ENCODE measurements at places on chromosomes 3 and 15. TPM values are rescaled to one million over a fixed set of nuclear protein-coding genes. Genes with fewer than 3 reads are reported as not detected.
A peak's percentile ranks its signal among the peaks of the same experiment; 100 is the strongest.

Gene PP2D1
- polyA plus RNA-seq = 0.24 TPM

DNA sequence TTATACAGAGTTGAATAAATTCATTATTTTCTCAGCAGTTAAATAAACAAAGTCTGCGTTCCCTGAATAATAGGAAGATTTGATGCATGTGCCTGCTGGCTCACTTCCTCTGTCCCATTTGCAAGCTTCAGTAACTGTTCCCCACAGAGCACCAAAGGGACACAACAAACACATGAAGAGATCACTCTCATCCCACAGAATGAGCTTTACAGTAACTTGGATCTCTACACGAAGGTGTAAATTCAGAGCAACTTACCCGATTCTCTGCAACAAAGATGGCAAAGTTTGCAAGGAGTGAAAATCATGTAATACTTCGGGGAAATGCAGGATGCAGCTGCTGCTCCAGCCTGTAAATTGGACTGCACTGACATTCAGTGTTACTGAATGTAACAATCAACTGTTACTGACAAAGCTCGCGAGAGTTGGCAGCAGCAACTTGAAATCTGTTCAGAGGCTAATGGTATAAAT is at the start of gene BCHE:
Gene BCHE, minus strand, starts transcription at position 366 of the 468 bp plus-strand sequence. CDS start 6,390 bp downstream, outside the sequence.
- DNase-seq = peak; percentile 18

DNA sequence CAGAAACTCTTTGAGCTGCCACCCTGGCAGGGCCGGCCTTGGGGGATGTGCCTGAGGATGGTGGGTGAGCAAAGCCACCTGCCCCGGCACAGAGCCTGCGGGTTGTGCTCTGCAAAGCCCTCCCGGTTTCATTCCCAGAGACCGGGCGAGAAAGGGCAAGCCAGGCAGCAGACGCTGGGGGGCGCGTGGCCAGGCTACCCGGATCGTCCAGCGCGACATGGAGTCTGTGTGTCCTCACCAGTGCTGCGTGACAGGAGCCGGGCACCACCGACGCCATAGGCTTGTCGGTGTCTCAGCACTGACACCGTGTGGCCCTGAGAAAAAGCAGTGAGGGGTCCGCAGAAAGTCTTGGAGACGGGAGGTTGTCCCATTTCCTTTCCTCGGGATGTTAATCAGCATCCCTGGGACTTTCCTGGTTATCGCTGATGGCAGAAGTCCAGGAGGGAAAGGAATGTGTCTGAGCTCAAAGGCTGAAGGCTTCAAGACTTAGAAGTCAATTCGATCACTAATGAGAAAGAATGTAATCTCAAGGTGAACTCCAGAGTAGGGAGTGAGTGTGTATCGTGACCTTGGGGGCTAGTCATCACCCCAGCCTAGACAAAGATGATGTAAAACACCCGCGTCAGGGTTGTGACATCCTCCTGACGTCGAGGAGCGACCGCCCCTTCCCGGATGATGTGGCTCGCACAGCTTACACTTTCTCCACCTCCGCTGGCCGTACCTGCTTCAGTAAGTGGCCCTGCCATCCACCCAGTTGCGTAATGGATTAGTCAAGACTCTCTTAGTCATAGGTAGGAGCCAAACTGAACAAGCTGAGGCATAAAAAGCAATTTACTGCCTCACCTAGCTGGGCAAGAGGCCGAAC is 36.3 kb upstream of the PLA2G4E start:
- peak; percentile 48 for DNase-seq

GRCh38 chr15:101322016-101322695 is 27.1 kb upstream of the SNRPA1 start:
- no peak for DNase-seq

DNA sequence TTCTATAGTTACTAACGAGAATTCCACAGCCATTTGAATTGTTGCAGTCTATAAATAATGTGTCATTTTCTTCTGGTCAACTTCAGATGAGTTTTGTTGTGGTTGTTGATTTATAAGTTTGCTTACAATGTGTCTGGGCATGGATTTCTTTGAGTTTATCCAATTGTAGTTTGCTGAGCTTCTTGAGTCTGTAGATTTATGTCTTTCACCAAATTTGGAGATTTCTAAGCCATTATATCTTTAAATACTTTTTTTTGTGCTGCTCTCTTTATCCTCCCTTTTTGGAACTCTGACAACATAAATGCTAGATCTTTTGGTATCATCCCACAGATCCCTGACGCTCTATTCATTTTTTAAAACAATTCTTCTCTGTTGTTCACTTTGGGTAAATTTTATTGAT is 63.2 kb upstream of the NDUFB4 start:
- no peak for DNase-seq
